Ovary (tissue), 10 donors: ENCODE measurements at places on chromosomes 7 and 10.

DNA sequence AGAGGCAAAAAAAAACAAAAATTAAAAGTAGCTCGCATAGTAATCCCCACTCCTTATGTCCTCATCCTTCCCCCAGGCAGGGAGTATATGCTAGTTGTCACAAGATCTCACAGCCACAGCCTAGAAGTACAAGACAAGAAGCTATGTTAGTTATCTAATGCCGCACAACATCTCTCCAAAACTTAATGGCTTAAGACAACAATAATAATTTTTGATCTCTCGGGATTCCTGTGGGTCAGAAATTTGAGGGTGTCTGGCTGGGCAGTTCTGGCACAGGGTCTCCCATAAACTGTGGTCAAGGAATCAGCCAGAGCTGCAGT is 39.7 kb downstream of the CPVL start:
- no peak for DNase-seq

DNA sequence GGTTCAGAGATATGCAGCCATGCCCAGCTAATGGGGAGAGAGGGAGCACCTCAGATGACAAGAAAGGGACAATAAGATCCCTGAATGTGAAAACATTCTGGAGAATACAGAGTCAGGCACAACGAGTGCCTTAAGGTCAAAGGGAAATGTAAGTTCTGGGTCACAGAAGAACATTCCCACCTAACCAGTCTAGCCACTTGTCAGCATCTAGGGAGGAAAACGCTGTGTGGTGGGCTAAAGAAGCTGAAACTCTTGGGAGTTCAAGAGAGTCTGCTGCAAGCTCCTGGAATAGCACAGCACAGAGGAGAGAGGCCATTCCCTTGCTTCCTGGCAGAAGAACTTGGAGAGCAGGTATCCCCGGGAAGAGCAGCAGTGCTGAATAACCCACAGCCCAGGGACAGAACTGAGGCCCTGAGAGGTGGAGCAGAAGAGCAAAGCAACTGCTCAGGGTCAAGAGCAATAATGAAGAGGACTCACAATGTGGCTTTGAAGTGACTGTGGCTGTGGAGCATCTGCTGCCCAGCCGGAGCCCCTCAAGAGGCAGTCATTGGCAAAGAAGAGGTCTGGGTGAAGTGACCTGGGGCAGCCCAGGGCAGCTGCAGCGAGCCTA is 182.3 kb downstream of the NPSR1 start:
- DNase-seq: no peak

DNA sequence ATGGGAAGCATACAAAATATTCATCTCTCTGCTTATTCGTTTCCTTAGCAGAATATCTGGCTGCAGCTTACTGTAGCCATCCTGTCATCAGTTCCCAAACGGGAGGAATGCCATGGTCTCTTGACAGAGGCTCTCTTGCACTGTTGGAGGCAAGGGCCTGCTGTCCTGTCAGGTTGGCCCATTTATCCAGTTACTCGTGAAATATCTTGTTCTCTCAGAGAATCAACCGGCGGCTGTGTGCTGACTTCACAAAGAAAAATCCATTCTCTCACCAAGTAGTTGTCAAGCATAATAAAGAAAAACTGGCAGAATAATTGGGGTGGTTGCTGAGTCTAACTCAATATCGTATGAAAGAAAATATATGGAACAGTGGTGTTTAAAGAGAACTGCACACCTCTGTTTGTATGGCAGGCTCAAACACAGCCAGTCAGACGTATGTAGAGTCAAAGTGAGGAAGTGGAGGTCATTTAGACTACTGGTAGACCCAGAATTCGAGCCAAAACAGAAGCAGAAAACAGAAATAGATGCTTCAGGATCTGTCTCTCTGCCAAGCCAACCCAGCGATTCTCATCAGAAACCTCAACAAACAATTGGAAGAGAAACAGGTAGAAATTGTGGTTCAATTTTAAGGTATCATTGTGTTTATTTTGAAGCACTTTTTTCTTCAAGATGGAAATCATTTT is 349.2 kb upstream of the PRKCQ start:
- DNase-seq: no peak

- DNase-seq: peak; percentile 32
Measured at GRCh38 chr10:99621454-99622251, 1.4 kb upstream of the SLC25A28 start.
